A549 treated with Mapracorat at 1 μM for 4 hours (cell line): ENCODE measurements at places on chromosomes 2 and 18. TPM values are rescaled to one million over a fixed set of nuclear protein-coding genes. Genes with fewer than 3 reads are reported as not detected.

Gene NT5C1B
- total RNA-seq: not detected in 5 replicates

Gene DES
- 0.07 to 0.39 TPM (median 0.24 TPM) in 5 replicates for total RNA-seq

Gene IL37
- not detected in 5 replicates for total RNA-seq

Gene PRPF40A
- total RNA-seq: 68.1 to 93.4 TPM (median 80.9 TPM) in 5 replicates

Gene SPDYA
- total RNA-seq: 0.13 to 0.28 TPM (median 0.17 TPM) in 4 of 5 replicates, not detected in the other
